ENCODE measurements at places on chromosomes 3 and 15.

- DNase-seq, result no peak
- peaks cover 60% of the 10 kb centered on the region for H3K4me1 ChIP-seq
- peak overlapping the region; percentile 98 for H3K27ac ChIP-seq
- H3K4me3 ChIP-seq, result peak overlapping the region; percentile 87
- H3K27me3 ChIP-seq, result no peaks in the 10 kb centered on the region
- H3K36me3 ChIP-seq, result peaks cover 2% of the 10 kb centered on the region
These were observed 742 bp downstream of the TNK2 start for GRCh38 chr3:195907684-195907933.

DNA sequence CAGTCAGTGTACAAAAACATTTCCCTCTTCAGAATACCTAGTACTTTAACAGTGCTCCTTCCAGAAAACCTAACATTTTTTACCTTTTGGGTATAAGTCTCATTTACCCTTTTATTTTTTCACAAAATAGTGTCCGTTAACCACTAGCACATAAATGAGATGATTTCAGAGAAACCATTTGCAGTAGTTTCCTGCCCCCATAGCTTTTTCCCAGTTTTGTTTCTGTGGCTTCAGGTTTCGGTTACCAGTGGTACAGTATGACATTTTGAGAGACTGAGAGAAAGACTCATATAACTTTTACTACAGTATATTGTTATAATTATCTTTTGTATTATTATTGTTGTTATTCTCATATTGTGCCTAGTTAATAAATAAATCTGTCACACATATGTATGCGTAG is 6.2 kb upstream of the RBMS3 start:
- H3K36me3 ChIP-seq, result no peaks in the 10 kb centered on the region
- H3K27ac ChIP-seq, result peak overlapping the region; percentile 4
- no peak for DNase-seq

- H3K27ac ChIP-seq, result no peak overlapping the region
- H3K36me3 ChIP-seq, result no peaks in the 10 kb centered on the region
- no peak overlapping the region for H3K4me3 ChIP-seq
- H3K27me3 ChIP-seq, result peaks cover 13% of the 10 kb centered on the region
- DNase-seq, result no peak
These were observed 232.4 kb upstream of the WNT5A start for GRCh38 chr3:55719508-55719907.

DNA sequence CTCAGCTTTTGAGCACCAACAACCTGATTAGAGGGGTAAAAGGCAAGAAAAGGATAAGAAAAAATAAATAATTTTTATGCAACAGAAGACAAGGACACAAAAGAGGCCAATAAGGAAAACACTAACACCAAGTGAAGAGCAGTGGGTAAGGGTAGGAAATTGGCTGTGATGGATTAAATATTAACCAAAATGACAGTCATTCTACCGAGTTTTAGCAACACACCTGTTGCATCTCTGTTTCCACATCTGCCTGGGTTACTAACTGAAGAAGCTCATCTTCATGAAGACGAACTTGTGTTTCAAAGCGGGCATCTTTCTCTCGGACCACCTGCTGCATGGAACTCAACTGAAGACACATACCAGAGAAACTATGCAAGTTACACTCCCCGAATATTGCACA is 30.1 kb downstream of the GOLGB1 start:
- peaks cover 16% of the 10 kb centered on the region for H3K4me1 ChIP-seq
- H3K27me3 ChIP-seq, result no peaks in the 10 kb centered on the region
- no peak for DNase-seq

GRCh38 chr3:102163818-102164154 is 271.0 kb upstream of the ZPLD1 start:
- no peaks in the 10 kb centered on the region for H3K36me3 ChIP-seq
- H3K27me3 ChIP-seq, result no peaks in the 10 kb centered on the region
- no peak overlapping the region for H3K27ac ChIP-seq
- H3K4me3 ChIP-seq, result no peak overlapping the region
- no peak for DNase-seq

GRCh38 chr15:55005679-55006078 is 191.1 kb downstream of the RSL24D1 start:
- H3K36me3 ChIP-seq, result no peaks in the 10 kb centered on the region
- DNase-seq, result no peak
- H3K27me3 ChIP-seq, result peaks cover 2% of the 10 kb centered on the region
- H3K4me3 ChIP-seq, result no peak overlapping the region
- H3K4me1 ChIP-seq, result no peaks in the 10 kb centered on the region

DNA sequence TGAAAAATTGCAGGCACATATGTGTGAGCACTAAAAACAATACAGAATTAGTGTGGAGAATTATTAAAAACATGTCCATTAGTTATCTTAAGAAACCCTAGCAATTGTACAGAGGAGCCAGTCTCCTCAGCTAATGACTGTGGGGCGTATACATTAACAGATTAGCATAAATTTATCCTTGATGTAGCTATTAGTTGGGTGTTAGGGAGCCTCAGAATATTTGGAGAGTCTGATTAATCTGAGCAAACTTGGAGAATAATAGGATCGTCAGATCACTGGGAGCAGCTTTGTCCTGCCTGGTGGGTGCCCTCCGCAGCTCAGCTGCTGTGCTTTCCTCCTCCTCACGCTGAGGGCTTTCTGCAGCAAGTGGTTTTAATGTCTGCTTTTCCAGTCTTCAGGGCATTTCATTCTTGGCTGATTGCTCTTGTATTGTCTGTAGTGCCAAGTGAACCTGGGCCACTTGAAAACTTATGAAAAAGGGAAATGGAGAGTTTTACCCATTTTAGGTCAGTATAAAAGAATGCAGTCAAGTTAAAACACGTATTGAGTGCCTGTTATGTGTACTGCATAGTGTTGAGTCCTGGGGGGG is 417.4 kb upstream of the SEMA6D start:
- no peak overlapping the region for H3K27ac ChIP-seq
- no peaks in the 10 kb centered on the region for H3K27me3 ChIP-seq
- no peak overlapping the region for H3K4me3 ChIP-seq
- DNase-seq, result no peak
- no peaks in the 10 kb centered on the region for H3K4me1 ChIP-seq

Data from activated naive CD8-positive, alpha-beta T cell treated with anti-CD3 and anti-CD28 coated beads, Interleukin-2, amount 50 U/mL, for 24 hours (primary cell).